Activated naive CD4-positive, alpha-beta T cell treated with anti-CD3 and anti-CD28 coated beads, Interleukin-2, amount 50 U/mL, for 72 hours (primary cell): ENCODE measurements at places on chromosomes 3 and 15.

GRCh38 chr3:58574106-58574505, 3.1 kb downstream of the FAM107A start:
- DNase-seq, result no peak

DNA sequence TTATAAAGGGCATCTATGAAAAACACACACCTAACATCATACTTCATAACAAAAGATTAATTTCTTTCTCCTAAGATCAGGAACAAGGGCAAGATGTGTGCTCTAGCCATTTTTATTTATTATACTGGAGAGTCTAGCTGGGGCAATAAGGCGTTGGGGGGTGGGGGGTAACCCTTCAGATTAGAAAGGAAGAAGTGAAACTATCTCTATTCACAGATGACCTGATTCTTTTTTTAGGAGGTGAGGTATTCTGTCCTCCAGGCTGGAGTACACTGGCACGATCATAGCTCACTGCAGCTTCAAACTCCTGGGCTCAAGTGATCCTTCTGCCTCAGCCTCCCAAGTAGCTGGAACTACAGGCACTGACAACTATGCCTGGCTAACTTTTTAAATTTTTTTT, 89.5 kb upstream of the MANF start:
- DNase-seq, result no peak

- DNase-seq, result no peak
These were observed 610.1 kb downstream of the MECOM start for GRCh38 chr3:169053427-169053826.

DNA sequence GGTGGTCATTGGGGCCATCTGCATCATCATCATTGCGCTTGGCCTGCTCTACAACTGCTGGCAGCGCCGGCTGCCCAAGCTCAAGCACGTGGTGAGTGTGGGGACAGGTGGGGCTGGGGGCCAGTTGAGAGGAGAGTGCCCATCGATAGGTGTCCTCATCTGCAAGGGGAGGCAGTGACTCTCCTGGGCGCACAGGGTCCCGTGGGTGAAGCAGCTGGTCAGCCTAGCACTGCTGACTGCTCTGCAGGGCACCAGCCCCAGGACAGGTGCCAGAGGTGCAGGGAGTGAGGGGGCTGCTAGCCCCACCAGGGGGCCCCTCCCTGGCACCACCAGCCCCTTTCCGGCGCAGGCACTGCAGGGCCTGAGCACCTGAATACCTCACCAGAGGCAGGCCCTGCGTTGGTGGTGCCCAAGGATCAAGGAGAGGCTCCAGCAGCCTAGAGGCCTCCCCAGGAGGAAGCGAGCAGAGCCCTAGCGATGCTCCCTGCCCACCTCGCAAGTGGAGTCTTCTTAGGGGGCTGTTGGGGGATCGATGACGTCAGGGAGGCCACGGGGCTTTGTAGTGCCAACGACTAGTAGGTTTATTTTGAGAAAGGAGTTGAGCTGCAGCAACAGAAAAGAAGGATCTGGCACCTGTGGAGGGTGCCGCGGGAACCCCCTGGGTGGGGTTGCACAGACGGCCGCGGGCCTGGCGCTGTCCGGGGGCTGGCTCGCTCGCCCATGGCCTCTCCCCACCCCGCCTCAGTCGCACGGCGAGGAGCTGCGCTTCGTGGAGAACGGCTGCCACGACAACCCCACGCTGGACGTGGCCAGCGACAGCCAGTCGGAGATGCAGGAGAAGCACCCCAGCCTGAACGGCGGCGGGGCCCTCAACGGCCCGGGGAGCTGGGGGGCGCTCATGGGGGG, 976 bp upstream of the ABTB1 start:
- DNase-seq, result peak; percentile 67

DNA sequence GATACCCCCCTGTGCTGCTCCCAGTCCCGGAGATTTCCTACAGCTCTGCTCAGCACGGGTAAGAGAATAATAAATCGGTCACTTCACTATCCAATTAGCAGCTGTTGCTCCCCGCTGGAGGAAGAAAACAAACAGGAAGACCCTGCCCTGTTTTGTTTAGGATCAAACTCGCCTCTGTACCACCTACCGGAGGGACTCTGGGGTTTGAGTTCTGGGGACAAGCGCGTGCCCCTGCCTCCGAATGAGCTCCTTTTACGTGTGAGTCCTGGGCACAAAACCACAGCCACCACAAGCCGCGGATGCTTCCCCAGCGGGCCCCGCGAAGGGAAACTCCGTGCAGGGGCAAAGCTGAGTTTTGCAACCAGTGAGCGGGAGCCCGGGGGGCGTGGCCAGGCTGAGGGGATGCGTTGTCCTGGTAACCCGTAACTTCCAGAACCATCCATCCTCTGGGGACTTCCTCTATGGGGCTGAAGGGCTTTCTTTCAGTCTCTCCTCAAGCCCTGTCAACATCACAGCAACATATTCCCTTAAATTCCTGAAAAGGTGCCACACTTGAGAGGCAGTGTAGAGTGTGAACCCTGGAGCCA, 315.7 kb upstream of the PROK2 start:
- DNase-seq, result peak; percentile 89

DNA sequence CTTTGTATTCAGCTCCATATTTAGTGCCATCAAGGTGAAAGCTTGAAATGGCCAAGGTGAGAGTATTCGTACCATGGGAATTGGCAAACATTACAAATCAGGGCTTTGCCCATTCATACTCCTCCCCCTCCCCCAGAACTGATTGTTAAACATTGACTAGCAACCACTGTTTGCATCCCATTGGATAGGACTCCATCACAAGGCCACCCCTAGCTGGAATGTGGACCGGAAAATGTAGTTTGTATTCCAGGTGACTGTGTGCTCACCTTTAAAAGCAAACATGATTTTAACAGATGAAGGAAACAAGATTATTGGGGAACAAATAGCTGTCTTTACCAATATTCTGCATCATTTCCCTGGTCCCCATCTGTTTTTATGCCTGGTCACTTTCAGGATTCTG, 14.1 kb downstream of the ST3GAL6 start:
- no peak for DNase-seq

- no peak for DNase-seq
These were observed 276.9 kb upstream of the IL12A start for GRCh38 chr3:159711560-159712333.

DNA sequence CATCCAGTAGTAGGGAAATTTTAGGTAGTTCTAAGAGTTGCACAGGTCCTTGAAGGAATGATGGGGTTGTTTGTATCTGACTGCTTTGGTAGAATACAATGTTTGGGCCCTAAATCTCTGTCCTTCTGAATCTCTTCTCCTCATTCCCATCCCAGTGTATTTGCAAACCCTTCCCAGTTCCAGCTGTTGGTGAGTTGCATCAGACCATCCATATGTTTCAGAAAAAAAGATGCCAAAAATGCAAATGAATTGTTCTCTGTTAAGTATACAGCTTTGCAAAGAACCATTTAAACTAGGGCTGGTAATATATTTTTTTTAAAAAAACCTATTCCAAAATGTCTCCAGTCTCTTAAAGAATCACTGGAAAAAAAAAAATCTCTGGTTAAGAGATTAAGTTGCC, 250.8 kb upstream of the FEZF2 start:
- no peak for DNase-seq

- DNase-seq, result no peak
These were observed 18.2 kb downstream of the RTP1 start for GRCh38 chr3:187215460-187215859.

- no peak for DNase-seq
These were observed 897.3 kb downstream of the TUSC7 start for GRCh38 chr3:117606866-117607265.

DNA sequence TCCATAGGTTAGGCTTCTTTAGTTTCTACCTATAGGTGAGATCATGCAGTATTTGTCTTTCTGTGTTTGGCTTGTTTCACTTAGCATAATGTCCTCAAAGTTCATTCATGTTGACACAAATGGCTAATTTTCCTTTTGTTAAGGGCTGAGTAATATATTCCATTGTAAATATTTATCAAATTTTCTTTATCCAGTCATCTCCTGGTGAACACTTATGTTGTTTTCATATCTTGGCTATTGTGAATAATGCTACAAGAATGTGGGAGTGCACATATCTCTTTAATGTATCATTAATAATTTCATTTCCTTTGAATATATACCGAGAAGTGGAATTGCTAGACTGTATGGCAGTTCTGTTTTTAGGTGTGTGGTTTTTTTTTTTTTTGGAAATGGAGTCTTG, 250.9 kb upstream of the SEMA6D start:
- no peak for DNase-seq

DNA sequence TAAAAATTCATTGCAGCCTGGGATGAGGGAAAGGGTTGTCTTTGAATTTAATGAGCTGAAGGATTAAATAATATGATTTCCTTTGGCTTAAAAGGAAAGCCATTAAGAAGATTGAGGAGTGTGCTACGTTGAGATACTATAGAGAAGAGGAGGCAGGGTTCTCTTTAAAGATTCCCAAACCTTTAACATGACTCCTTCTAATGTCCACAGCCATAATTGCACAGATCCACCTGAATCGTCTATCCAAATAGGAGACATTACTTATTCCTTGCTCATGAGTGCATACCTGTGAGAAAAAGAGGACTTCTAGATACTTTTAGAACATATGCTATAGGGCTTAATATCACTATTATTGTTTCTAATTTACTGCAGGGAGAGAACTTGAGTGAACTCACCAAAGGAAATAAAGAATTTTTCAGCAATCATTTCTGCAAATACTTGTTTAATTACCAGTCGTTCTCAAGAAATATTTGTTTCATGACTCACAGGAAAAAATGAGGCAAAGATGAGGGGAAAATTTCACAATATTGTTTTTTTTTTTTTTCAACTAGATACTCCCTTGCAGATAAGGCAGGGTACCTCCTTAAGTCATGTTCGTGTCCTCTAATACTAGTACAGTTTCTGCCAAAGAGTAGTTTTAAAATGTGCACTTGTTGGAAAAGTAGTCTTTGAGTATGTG, 8.9 kb upstream of the SUCNR1 start:
- no peak for DNase-seq

DNA sequence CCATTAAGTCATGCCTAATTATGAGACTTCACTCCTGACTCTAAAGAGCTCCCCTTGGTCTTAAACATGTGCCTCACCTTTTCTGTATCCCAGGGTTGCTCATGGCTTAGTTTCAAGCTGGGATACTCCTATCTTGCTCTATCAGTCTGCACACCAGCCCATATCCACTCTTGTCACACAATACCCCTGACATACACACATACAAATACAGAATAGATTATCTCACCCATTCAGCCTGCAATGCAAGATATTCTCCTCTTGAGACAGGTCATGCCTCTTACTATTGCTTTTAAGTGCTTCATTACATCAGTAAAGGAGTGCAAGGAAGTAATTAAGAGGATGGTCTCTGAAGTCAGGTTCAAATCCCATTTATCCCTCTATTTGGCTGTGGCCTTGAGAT, 587.3 kb downstream of the IGSF11 start:
- no peak for DNase-seq

DNA sequence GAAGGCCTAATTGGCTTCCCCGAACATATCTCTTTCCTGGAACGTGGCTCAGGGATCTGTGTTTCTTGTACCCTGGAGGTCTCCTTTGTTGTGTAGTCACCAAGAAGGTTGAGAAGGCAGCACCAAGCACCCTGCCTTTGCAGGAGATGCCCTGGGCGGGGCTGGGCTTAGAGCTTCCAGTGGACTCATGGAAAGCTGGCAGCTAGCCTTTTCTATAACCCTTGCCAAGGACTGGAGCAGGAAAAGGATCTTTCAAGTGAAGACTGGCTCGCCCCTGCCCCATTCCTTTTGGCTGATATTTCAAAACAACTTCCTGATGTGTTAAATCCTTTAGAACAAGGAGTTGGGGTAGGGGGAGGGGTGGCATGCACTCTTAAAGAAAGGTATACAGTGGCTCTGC, 58.9 kb upstream of the EPHA6 start:
- no peak for DNase-seq

DNA sequence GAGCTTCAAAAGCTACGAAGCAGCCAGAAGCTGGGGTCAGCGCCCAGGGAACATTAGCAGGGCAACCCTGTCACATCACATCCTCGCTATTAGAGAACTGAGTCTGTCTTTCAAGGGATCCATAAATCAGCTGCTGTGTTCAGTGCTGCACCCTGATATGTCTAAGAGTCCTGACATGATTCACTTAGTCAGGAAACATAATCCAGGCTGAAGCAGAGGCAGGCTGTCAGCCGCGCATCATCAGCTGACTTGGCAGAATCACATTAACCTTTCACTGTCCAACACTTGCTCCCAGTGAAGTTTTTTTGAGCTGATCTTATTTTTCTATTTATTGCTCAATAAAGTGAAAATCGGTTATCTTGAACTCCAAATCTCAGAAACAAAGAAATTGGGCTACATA, 23.5 kb downstream of the MYH15 start:
- DNase-seq, result no peak

DNA sequence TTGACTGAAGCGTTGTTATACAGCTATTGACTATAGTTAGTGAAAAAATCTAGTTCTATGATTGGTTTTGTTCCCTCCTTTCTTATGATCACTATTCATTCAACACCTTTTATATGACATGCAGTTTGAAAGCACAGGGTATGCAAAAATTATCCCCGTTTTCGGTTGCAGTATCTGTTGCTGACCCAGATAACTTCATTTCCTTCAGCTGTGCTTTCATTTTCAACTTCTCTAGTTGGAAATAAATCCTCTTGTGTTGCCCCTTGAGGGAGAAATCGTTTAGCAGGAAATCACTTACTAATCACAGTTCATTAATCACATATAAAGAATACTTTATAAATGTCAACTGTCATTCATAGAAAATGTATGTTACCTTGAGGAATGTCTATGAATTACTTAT, 55.1 kb downstream of the MBNL1 start:
- no peak for DNase-seq

GRCh38 chr15:62209322-62209721, 44.2 kb upstream of the C2CD4B start:
- DNase-seq, result no peak

DNA sequence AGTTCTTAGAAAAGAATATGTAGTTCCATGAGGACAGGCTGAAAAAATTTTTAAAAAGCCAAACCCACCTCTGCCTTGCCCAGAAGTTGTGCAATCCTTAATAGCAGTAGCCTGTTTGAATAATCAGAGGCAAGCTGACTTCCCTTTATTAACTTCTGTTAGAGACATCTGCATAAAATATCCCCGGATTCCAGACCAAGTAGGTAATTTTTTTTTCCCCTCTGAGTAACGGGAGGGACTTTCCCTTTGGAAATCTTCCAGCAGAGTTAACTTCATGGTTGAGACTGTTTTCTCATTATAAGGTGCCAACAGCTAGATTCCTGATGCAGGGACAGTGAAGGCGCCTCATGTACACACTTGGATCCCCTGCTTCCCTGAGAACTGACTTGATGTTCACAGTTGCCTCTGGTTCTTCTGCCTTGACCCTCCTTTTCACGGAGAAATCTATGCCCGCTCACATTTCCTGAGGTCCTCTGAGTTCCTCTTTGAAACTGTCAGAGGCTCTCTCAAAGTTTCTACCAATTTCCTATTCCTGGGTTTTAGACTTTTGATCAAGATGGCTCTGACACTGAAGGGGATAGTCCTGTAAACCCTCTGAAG, 227.6 kb upstream of the BHLHE40 start:
- no peak for DNase-seq

- DNase-seq, result no peak
These were observed 123.5 kb downstream of the TMEM108 start for GRCh38 chr3:133161656-133162055.
